Small intestine (tissue), 16 donors: ENCODE measurements at places on chromosomes 1 and 21. TPM values are rescaled to one million over a fixed set of nuclear protein-coding genes. Genes with fewer than 3 reads are reported as not detected.

The DDAH1 gene
- 47.8 TPM for polyA plus RNA-seq

The SPRR2B gene
- not detected for polyA plus RNA-seq

The CAPN9 gene
- 31.1 TPM for polyA plus RNA-seq

The FMO3 gene
- not detected for polyA plus RNA-seq

The PADI1 gene
- polyA plus RNA-seq, result not detected

The MCOLN3 gene
- polyA plus RNA-seq, result 1.4 TPM

The THEMIS2 gene
- 16.8 TPM for polyA plus RNA-seq

The RASSF5 gene
- 7.3 TPM for polyA plus RNA-seq

The CYP4X1 gene
- not detected for polyA plus RNA-seq

The LCE3D gene
- polyA plus RNA-seq, result not detected

- H3K36me3 ChIP-seq, result peaks cover 33% of the 10 kb centered on the region
- no peak overlapping the region for H3K4me3 ChIP-seq
- no peaks in the 10 kb centered on the region for H3K27me3 ChIP-seq
- H3K4me1 ChIP-seq, result no peaks in the 10 kb centered on the region
- DNase-seq, result no peak
Observed at GRCh38 chr1:9733160-9733789, 81.7 kb downstream of the PIK3CD start.

GRCh38 chr1:50667272-50667671, 244.0 kb upstream of the DMRTA2 start:
- no peak for DNase-seq
- no peak overlapping the region for H3K4me3 ChIP-seq
- H3K27me3 ChIP-seq, result no peaks in the 10 kb centered on the region
- no peaks in the 10 kb centered on the region for H3K36me3 ChIP-seq

DNA sequence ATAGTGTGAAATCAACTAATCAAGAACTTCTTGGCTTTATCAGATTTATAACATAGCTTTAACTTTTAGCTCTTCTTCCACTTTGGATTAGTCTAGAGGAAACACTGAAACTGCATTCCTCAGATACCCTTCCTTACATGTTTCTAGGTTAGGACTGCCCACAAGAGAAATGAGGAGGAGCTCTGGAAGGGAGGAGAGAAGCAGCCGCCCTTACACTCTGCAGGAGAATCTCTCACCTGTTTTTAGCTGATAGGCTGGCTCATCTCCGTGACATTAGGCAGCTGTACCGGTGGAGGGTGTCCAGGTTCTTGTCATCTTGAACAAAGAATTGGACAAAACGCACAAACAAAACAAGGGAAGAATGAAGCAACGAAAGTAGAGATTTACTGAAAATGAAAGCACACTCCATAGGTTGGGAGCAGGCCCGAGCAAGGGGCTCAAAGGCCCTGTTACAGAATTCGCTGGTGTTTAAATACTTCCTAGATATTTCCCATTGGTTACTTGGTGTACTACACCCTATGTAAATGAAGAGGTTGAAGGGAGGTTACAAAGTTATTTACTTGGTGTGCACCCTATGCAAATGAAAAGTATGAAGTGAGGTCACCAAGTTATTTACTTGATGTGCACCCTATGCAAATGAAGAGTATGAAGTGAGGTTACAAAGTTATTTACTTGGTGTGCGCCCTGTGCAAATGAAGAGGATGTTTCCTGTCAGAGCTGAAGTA, 524.9 kb upstream of the CHRM3 start:
- no peaks in the 10 kb centered on the region for H3K27me3 ChIP-seq
- no peak for DNase-seq
- no peak overlapping the region for H3K4me3 ChIP-seq
- no peaks in the 10 kb centered on the region for H3K4me1 ChIP-seq
- no peaks in the 10 kb centered on the region for H3K36me3 ChIP-seq

DNA sequence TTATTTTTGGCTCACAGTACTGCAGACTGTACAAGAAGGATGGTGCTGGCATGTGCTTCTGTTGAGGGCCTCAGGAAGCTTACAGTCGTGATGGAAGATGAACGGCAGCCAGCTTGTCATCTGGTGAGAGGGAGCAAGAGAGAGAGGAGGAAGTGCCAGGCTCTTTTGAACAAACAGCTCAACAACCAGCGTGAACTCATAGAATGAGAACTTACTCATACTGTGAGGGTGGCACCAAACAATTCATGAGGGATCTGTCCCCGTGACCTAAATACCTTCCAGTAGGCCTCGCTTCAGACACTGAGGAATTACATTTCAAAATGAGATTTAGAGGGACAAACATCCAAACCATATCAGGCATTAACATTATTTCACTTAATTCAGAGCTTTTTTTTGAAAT, 84.7 kb downstream of the PKN2 start:
- H3K36me3 ChIP-seq, result peaks cover 14% of the 10 kb centered on the region
- H3K4me1 ChIP-seq, result peaks cover 8% of the 10 kb centered on the region
- H3K27me3 ChIP-seq, result no peaks in the 10 kb centered on the region
- H3K27ac ChIP-seq, result no peak overlapping the region
- DNase-seq, result no peak
- H3K4me3 ChIP-seq, result no peak overlapping the region

- DNase-seq, result peak; percentile 68
- no peaks in the 10 kb centered on the region for H3K27me3 ChIP-seq
- no peak overlapping the region for H3K4me3 ChIP-seq
- H3K36me3 ChIP-seq, result no peaks in the 10 kb centered on the region
- no peak overlapping the region for H3K27ac ChIP-seq
Observed at GRCh38 chr1:158121604-158122254, 59.0 kb upstream of the CD1D start.

DNA sequence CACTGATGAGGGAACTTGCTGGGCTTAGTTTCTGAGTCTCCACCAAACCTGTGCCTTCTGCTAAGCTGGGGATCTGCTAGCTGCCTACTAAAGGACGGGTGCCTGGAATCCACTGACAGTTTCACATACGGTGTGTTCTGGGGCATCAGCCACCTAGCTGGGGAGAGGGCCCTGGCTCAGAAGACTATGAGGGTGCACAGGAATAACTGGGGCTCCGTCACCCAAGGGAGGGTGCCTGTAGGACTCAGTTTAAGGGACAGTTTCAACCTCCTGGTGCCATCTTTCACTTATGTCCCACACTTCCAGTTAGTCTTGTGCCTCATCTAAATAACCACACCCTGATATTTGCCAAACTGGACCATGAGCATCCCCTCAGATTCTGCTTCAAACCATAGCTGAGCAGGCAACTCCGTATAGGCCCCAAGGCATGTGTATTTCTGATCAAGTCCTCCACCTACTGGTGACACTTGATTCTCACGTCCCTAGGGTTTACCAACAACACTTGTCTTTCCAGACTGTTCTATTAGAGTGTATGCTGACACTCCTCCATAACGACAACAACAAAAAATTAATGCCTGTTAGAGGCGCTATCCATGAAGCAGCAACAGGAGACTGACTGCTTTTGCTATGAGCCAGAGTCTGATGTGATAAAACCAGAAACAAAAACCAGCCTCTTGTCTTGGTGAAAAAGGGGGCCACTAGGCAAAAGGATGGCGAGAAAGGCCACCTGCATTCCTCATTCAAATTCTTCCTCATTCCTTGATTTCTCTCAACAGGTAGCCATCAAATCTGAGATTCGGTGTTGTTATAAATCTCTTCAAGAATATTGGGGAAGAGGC, 55.0 kb upstream of the PAXBP1 start:
- no peak overlapping the region for H3K4me3 ChIP-seq
- DNase-seq, result peak; percentile 71
- no peaks in the 10 kb centered on the region for H3K36me3 ChIP-seq

DNA sequence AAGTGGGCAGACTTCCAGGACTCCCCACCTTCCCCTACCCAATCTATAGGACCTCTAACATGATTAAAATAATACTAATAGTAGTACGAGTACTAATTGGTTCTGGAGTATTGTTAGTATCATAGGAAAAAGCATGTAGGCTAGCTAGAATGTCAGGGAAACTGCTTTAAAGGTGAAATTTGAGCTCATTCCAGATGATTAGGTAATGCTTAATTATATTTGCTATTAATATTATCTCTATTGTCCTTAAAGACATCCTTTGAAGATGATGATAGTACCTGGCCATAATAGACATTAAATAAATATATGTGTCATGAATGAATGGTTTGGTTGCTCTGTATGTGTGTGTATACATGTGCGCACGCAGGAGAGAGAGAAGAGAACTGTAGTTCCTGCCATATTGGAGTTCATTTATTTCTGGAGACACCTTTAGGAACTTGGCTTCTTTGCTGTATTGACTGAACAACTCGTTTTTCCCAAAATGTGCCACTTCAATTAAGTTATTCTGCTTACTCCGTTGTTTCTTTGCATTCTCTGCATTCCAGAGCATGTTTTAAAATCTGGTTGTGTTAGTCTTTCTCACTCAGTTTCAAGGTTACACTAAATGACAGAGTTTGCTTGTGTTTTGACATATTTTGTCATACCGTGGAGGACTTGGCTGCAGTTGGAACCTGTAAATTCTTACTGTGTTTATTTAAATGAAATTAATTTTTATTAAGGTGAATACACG, 117.1 kb downstream of the OSBPL9 start:
- H3K27me3 ChIP-seq, result no peaks in the 10 kb centered on the region
- no peak overlapping the region for H3K4me3 ChIP-seq
- peaks cover under 1% of the 10 kb centered on the region for H3K4me1 ChIP-seq

- H3K4me3 ChIP-seq, result peak overlapping the region; percentile 48
- peaks cover 4% of the 10 kb centered on the region for H3K36me3 ChIP-seq
- H3K4me1 ChIP-seq, result peaks cover 4% of the 10 kb centered on the region
- H3K27me3 ChIP-seq, result no peaks in the 10 kb centered on the region
Observed at GRCh38 chr1:3772027-3772714, 378 bp upstream of the SMIM1 start.

GRCh38 chr1:92972409-92973129, 11.3 kb upstream of the DIPK1A start:
- no peaks in the 10 kb centered on the region for H3K27me3 ChIP-seq
- peaks cover 5% of the 10 kb centered on the region for H3K4me1 ChIP-seq
- no peak overlapping the region for H3K27ac ChIP-seq
- no peaks in the 10 kb centered on the region for H3K36me3 ChIP-seq

DNA sequence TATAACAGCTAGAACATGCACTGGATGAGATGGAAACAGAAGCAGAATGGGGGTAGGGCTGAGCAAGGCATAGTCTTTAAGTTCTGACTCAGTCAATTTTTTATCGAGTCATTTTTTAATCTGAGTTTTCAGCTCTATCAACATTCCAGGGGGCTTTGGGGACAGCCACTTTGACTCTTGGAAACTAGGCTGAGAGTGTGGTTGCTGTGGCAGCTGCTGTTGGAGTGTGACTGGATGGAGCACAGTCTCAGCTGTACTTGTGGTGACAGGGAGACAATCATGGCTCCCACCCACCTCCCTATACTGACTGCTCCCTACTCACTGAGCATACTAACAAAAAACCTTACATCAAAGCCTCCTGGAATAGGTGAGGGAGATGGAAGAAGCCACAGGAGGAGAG, 25.0 kb downstream of the GJA5 start:
- DNase-seq, result no peak
- no peaks in the 10 kb centered on the region for H3K27me3 ChIP-seq
- H3K4me1 ChIP-seq, result no peaks in the 10 kb centered on the region
- no peaks in the 10 kb centered on the region for H3K36me3 ChIP-seq
- no peak overlapping the region for H3K4me3 ChIP-seq

DNA sequence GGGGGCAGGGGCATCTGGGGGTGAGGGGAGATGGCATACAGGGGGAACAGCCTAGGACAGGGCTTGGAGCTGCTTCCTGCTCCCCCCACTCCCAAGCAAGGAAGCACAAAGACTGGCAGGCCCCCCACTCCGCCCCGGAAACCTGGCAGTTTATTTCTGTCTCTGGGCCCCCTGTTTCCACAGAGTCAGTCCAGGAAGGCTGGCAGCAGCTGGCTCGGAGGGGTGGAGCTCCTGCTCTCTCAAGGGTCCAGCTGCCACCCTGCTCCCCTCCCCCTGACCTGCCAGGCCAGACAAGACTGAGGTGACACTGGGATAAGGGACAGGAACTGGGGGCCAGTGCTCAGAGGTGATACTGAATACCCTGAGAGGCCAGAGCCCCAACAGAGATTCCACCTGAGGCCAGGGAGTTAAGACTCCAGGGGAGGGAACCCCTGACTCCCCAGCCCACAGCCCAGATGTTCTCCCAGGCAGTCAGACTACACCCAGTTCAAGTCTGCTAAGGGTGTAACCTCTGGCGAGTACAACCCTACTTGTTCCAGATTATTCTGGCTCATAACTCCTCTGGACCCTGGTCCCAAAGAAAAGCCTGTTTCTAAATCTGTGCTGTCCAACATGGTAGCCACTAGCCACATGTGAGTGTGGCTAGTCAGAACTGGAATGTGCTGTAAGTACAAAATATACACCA, 26.3 kb downstream of the AHDC1 start:
- H3K27ac ChIP-seq, result no peak overlapping the region
- peaks cover 21% of the 10 kb centered on the region for H3K36me3 ChIP-seq
- H3K4me1 ChIP-seq, result no peaks in the 10 kb centered on the region
- H3K4me3 ChIP-seq, result no peak overlapping the region

GRCh38 chr21:16674949-16675348, 837.9 kb upstream of the CXADR start:
- peaks cover 17% of the 10 kb centered on the region for H3K4me1 ChIP-seq
- no peak overlapping the region for H3K27ac ChIP-seq
- no peaks in the 10 kb centered on the region for H3K27me3 ChIP-seq
- H3K36me3 ChIP-seq, result no peaks in the 10 kb centered on the region

- H3K27me3 ChIP-seq, result no peaks in the 10 kb centered on the region
- H3K36me3 ChIP-seq, result no peaks in the 10 kb centered on the region
- H3K4me1 ChIP-seq, result peaks cover 6% of the 10 kb centered on the region
- DNase-seq, result no peak
- H3K4me3 ChIP-seq, result no peak overlapping the region
Observed at GRCh38 chr1:205263580-205264190, 35.9 kb downstream of the TMCC2 start.

- H3K36me3 ChIP-seq, result no peaks in the 10 kb centered on the region
- peak; percentile 81 for DNase-seq
- H3K27me3 ChIP-seq, result no peaks in the 10 kb centered on the region
- peak overlapping the region; percentile 69 for H3K27ac ChIP-seq
Observed at GRCh38 chr1:230123280-230124185, 56.5 kb downstream of the GALNT2 start.

DNA sequence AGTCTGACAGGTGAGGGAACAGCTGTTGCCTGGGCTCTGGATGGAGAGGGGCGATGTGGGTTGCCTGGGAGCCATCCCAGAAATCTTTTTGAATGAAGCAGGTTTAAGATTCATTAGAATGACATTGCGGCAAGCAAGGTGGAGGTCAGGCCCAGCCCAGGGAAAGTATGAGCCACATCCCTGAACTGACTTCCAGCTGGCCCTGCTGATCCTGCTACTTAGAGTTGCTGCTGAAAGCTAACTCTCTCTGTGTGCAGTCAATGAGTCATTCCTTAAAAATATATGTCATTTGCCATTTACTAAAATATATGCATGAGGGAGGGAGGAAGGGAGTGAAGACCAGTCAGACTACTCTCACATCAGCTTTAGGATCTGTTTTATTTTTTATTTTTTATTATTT, 54.3 kb upstream of the RAB3GAP2 start:
- no peak overlapping the region for H3K27ac ChIP-seq
- no peak for DNase-seq

GRCh38 chr1:116763116-116763786, 9.0 kb downstream of the CD2 start:
- H3K4me1 ChIP-seq, result no peaks in the 10 kb centered on the region
- no peaks in the 10 kb centered on the region for H3K27me3 ChIP-seq
- peak overlapping the region; percentile 74 for H3K27ac ChIP-seq
- no peak for DNase-seq
- no peak overlapping the region for H3K4me3 ChIP-seq

- H3K27me3 ChIP-seq, result no peaks in the 10 kb centered on the region
- no peak for DNase-seq
- H3K4me3 ChIP-seq, result no peak overlapping the region
- peaks cover 5% of the 10 kb centered on the region for H3K4me1 ChIP-seq
- H3K36me3 ChIP-seq, result no peaks in the 10 kb centered on the region
- H3K27ac ChIP-seq, result no peak overlapping the region
Observed at GRCh38 chr21:35134309-35134708, 85.2 kb upstream of the RUNX1 start.

GRCh38 chr1:186904361-186904760, 75.6 kb downstream of the PLA2G4A start:
- no peak for DNase-seq
- H3K27me3 ChIP-seq, result no peaks in the 10 kb centered on the region
- H3K4me3 ChIP-seq, result no peak overlapping the region
- H3K4me1 ChIP-seq, result no peaks in the 10 kb centered on the region
